ENCODE measurements at places on chromosomes 5 and 9.

- DNase-seq, result no peak
Observed at GRCh38 chr9:91416096-91416712, 7.4 kb downstream of the NFIL3 start.

DNA sequence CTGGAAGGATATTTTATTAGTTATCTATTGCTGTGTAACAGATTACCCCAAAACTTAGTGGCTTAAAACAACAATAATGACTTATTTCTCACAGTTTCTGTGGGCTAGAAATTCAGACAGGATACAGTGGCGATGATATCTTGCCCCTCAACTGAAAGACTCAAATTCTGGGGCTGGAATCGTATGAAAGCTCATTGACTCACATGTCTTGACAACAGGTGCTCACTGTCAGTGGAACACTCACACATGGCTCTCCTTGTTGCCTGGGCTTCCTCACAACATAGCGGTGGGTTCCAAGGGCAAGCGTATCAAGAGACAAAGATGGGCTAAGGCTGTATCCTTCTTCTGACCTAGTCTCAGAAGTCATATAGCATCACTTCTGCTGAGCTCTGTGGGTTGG is 3.7 kb upstream of the GNPDA1 start:
- no peak for DNase-seq

DNA sequence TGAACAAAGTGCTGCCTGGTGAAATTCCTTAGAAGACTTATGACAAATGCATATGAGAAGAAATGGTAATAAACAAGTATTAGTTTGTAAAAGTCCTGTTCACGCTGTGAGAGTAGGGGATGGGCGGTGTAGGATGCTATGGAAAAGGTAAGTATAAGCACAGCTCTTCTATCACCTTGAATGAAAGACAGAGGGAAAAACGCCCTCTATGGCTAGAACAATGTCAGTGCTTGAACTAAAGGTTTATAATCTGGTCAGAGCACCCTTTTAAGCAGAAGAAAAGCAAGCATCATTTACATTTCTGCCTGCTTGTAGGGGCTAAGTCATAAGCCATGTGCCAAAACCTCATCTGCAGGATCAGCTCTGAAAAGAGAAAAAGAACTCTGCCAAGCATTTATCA is 115.2 kb downstream of the LHFPL2 start:
- DNase-seq, result no peak

- DNase-seq, result no peak
Observed at GRCh38 chr9:112017878-112018277, 121.3 kb downstream of the UGCG start.

- no peak for DNase-seq
Observed at GRCh38 chr9:76423216-76424177, 29.3 kb upstream of the RFK start.

DNA sequence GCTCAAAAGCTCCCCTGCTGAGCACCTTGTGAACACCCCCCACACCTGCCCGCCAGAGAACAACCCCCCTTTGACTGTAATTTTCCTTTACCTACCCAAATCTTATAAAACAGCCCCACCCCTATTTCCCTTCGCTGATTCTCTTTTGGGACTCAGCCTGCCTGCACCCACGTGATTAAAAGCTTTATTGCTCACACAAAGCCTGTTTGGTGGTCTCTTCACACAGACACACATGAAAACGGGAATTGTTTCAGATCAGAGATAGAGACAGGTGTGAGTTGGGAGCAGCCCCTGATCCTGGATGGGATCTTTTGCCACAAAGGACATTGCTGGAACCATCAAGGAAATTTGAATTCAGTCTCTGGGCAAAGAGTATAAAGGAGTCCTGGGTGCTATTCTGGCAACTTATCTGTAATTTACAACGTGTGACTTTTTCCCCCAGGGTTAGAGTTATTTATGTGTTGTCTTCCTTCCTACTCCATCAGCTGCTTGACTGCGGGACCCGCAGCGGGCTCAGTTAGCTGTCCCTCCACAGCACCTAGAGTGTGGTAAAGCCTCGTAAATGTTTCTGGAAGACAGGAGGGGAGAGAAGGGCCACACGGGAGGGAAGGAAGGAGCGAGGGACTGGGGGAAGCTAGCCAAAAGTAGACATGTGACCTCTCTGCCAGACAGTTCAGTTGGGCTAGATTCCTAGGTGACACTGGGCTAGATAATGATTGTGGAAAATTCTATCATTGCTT is 437.0 kb downstream of the ZNF608 start:
- no peak for DNase-seq

DNA sequence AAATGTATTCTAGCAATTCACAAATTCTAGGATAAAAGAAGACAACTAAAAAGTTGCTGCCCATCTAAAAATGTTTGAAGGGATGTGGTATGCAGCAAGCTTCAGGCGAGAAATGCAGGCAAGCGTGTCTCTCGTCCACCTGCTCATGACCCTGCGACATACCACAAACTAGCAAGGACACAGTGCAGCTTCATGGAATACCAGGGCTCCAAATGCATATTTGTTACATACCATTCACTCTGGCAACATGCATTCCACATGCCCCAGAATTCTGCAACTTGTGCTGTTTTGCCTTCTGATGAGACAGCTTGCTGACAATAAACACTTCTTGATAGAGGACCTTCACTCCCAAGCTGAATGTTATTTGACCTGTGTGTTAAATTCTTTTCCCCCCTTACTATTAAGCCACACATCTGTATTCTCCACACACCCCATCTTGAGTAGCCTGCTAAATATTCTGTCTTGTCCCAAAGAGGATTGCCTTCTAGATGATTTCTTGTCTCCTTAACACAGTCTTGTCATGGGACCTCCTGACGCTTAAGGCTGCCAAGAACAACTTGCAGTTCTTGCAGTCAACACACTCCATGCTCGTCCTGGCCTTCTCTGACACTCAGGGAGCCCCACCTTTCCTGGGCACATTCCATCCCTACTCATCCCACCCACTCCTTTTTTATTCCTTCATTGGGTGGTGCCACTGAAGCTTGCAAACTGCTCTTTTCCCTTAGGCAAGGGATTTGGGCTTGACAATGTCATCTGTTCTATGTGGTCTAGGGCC is 340.5 kb downstream of the PIK3R1 start:
- DNase-seq, result no peak

DNA sequence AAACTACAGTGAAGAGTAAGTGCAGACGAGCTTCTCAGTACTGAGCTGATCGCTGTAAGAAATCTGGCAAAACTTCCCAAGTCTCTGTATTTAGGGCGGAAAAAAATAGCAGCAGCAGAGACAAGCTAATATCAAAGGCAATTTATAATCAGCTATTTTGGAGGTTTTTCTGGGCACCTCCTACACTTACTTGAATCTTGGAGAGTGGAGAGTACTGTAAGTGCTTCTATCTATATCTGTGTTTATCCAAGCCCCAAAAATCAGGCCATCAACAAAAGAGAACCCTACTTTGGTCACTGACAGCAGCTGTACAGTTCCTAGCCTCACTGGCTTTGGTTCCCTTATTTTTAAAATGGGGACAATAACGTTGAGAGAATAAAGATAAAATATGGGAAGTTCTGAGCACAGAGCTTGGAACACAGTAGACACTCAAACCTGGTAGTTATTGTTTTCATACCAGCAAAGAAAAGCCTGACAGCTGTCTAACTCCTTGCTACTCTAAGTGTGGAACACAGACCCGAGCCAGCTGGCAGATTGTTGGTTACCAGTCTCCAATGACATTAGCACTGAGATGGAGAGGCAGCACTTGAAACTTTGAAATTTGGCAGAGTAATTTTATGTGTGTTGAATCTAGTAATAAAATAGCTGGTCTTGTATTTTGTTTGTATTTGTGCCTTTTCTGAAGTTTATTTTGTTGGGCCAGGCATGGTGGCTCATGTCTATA is 96.0 kb upstream of the SLC28A3 start:
- DNase-seq, result no peak

DNA sequence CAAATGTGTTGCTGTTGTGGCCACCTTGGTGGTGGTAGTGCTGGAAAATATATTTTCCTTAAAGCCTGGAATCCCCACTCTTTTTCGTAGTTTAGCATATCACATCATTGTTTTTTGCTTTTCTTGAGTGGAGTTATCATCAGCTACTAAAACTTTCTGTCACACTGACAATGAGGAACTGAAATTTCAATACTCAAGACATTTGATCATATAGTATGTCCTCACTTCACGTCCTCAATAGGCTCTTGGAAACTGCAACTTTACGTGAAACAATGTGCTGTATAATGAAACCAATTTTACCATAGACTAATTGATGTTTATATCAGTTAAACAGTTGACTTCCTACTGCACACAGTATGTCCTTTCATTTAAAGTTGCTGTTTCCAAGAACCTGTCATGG is 265.8 kb downstream of the ADGRV1 start:
- no peak for DNase-seq

GRCh38 chr9:20995616-20996015 is 35.8 kb downstream of the HACD4 start:
- no peak for DNase-seq

DNA sequence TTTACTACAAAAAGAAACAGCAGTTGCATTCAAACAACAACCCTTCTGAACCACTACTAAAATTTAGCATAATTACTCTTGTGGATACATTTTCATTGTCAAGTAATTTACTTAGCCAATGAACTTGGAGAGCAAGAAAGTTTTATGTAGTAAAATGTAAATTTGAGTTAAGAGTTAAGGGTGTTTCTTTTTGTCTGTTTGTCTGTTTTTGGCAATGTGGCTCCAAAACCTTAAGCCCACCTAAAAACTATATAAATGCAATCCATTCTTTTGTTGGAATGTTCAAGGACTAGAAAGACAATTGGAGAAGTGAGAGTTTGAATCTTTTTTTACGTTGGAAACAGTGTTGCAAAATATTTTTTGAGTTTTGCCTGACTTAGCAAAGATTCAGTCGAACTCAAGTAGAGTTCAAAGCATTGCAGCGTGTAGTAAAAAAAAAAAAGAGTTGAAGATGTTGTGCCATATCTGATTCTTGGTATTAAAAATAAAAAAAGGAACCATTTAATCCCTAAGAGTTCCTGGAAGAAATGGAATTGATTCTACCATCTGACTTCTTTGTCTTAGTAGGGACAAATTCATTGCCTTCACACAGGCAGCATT is 867 bp downstream of the SYK start:
- DNase-seq, result no peak

GRCh38 chr9:17970277-17970676 is 391.4 kb downstream of the SH3GL2 start:
- DNase-seq, result no peak

GRCh38 chr5:66494437-66494836 is 101.8 kb upstream of the MAST4 start:
- DNase-seq, result no peak
